ENCODE measurements at places on chromosomes 11 and 22. TPM values are rescaled to one million over a fixed set of nuclear protein-coding genes. Genes with fewer than 3 reads are reported as not detected.

Gene TRIM6
- not detected for polyA plus RNA-seq

Gene P2RY2
- polyA plus RNA-seq = 1.6 TPM

Gene TSSK2
- polyA plus RNA-seq = not detected

GRCh38 chr22:22396741-22397291 is 111.7 kb downstream of the ZNF280B start:
- no peak for DNase-seq

DNA sequence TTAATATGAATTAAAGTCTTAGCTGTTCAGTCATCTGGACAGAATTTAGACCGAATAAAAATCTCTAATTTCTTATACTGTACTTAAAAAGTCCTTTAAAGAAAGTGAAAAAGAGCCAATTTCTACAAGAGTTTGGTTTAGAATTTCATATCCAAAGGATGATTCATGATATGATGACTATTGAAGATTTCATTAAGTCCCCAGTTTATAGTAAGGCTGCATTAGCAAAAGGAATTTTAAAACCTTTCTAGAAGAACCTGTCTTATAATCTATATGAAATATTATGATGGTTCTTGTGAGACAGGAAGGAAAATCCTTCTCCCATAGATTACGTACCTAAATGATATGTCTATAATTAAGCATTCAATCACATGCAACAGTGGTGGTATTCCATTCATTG is 34.8 kb downstream of the TSG101 start:
- no peak for DNase-seq

DNA sequence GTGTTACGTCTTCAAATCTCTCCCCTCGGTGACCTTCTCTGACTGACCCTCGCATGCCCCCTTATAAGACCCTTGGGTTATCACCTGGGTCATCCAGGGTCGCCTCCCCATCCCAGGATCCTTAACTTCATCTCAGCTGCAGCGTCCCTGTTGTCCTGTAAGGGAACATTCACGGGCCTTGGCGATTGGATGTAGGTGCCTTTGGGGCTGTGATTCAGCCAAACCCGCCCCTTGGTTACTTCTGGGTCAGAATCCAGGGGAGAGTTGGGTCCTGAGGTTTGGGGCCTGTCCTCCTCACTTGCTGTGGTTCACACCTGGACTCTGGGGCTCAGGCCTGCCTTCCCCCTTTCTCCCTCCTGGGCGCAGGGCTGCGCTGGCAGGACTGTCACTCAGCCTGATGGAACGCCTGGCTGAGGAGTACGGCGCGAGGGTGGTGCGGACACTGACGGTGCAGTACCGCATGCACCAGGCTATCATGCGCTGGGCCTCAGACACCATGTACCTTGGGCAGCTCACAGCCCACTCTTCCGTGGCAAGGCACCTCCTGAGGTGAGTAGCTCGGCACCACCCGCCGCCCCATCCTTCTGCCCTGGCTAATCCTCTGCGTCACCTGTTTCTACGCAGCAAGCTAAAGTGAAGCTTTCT is 29.4 kb downstream of the IGHMBP2 start:
- no peak for DNase-seq

DNA sequence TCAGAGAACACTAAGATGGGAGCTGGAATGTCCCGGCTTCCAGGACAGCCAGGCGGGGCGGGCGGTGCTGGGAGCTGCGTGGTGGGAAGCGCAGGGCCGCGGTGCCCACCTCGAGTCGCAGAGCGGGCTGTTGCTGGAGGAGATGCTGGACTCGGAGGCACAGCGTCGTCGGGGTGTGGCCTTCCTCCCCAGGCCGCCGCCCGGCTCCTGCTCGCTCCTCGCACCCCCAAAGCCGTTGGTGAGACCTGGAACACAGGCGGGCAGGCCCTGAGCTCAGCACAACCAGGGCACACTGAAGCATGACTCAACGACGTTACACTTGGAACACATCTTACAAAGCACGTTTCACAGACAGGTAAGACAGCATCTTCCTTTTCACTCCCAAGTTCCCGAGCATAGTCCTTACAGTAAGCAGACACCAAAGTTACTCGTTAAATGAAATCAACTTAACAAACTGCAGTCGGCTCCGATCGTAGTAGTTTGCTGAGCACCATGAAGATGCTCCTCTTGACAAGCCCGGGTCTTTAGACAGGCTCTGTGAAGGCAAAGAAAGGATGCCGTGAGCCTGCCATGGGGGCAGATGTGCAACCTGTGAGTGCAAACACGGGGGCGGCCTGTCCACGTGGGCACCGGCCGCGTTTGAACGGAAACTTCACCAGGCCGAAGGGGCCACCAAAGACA is 50.0 kb downstream of the BRD1 start:
- no peak for DNase-seq

DNA sequence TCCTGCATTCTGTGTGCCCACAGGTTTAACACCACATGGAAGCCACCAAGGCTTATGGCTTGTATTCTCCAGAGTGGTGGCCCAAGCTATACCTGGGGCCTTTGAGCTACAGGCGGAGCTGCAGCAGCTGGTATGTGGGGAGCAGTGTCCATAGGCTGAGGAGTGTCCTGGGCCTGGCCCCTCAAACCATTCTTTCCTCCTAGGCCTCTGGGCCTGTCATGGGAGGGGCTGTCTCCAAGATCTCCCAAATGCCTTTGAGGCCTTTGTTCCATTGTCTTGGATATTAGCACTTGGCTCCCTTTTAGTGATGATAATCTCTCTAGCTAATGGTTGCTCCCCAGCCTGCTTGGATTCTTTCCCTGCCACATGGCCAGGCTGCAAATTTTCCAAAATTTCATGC is 6.4 kb upstream of the TBC1D22A start:
- no peak for DNase-seq

DNA sequence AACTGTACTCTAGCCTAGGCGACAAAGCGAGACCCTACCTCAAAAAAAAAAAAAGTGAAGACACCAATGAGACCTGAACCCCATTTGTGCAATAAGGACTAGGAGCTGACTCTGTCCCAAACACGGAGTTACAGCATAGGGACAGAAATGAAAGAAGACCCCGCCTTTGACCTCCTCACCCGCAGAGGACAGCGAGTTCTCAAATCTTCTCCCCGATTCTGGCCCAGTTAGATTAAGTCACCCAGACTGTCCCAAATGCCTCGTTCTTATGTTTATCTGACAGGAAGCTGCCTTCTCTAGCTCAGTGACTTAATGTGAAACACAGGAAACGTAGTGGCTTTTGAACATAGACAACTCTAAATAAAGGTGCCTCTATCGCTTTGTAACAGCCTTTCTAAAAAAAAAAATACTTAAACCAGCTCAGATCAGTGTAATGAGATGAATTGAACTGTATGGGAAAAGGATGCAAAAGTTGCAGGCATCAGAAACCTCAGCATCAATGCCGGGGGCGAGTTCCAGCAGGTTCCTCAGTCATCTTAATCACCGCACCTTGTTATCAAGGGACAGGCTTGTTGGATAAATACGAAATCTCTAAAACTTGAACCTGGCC is 10.6 kb downstream of the MYH9 start:
- DNase-seq = no peak

DNA sequence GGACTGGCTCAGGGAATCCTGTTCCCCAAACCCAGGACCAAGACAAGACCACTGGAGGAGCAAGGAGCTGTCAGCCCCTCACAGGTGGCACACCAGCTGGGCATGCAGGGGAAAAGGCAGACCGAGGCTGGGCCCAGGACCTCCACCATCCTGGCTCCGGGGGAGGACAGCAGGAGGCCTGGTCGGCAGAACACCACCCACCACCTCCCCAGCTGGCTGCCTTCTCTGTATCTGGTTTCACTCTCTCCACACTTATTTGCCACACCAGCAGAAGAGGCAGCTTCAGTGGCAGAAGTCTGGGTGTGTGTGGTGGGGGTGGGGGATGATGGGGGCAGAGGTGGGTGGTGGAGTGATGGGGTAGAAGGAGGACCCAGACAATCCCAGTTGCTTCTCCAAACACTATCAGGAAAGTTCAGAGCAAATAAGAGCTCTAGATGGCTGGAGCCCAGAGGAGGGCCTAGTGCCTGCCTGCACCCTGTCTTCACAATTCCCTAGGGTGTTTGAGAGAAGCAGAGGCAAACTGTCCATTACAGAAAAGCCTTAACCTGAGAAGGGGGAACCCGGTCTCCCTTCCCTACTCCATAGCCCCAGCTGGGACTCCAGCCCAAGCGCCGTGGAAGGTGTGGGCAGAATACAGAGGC is 51.9 kb upstream of the CDON start:
- no peak for DNase-seq

GRCh38 chr11:47056261-47056915 is 119.8 kb downstream of the CSTPP1 start:
- no peak for DNase-seq

DNA sequence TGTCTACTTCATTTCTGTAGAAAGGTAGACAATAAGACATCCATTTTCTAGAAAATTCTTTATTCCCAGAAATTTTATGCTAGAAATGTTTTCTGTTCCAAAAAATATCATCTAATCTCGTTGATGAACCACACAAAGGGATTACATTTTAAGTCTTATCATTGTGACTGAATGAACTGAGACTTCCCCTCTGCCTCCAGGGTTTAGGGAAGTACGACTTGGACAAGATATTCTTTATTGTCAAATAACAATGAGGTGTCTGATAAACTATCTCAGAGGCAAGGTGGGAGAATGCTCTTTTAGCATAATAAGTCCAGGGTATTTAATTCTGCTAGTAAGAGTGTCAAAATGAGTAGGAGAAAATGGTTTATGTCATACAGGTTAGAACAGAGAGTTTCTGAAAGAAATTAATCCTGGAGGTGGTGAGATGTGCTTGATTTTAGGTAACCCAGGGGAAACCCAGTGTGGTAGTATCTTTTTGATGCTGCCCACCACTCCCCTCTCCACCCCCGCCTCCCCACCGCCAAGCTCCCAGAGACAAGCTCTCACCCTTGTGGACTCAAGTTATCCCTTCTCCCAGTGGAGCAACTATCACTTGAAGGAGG is 100.6 kb downstream of the CD44 start:
- no peak for DNase-seq

DNA sequence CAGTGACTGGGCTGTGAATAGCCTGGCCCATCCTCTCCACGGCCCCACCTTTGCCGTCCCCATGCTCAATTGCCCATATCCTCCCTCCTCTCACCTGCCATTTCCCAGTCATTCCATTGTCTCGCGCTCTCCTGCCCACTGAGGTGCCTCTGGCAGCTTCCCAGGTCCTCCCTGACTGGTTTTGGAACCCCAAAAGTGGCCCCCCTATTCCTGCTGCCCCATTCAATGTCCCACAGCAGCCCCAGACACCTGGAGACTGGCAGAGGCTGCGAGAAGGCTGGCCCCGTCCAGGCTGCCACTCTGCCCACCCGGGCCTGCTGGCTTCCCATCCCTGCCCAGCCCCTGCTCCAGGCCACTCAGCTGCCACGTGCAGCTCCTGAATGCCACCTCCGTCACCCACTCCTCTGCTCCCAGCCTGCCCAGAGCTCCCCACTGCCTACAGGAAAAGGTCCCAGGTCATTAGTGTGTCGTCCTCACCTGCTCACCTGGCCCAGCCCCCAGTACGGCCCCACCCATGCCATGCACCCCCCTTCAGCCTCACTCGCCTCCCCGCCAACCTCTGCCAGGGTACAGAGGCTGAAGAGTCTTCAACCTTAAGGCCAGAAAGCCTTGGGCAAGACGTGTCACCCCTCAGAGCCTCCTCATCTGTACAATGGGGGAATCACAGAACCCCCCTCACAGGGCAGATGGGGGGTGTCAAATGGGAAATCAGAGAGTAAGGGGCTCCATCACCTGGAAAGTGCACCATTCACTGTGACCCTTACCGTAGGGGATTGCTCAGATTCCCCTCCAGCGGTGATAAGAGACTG is 37.5 kb downstream of the KCNJ4 start:
- no peak for DNase-seq

GRCh38 chr11:105315287-105315686 is 175.7 kb upstream of the CARD18 start:
- peak; percentile 15 for DNase-seq

GRCh38 chr11:9868641-9869040 is 204.8 kb downstream of the SWAP70 start:
- no peak for DNase-seq

DNA sequence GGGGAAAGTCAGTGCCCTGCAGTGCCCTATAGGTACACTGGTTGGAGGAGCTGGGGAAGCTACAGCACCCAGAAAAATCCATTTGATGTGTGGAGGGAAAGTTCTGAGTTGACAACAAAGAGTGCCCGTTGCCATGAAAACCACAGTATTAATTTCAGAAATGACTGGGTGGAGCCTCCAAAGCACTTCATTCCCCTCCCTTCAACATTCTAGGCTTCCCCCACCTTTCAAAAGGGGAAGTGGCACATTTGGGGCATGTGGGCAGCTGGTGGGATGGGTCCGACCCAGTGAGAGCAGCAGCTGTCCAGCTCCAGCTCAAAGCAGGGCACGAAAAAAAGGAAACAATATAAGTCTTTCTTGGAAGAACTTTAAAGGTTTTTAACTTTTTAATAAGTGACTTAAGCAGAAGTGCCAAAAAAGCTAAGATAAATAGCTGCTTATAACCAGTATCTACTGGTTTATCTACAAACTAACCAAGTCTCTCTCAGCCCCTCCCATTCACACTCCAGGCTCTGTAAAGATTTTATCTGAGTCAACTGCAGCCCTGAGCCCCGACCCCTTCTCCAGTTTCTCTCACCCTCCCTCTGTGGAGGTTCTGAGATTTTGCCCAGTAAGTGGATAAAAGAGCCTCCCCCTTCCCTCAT is 9.0 kb upstream of the AHNAK start:
- no peak for DNase-seq

GRCh38 chr22:36588285-36588684 is 59.3 kb upstream of the EIF3D start:
- no peak for DNase-seq

DNA sequence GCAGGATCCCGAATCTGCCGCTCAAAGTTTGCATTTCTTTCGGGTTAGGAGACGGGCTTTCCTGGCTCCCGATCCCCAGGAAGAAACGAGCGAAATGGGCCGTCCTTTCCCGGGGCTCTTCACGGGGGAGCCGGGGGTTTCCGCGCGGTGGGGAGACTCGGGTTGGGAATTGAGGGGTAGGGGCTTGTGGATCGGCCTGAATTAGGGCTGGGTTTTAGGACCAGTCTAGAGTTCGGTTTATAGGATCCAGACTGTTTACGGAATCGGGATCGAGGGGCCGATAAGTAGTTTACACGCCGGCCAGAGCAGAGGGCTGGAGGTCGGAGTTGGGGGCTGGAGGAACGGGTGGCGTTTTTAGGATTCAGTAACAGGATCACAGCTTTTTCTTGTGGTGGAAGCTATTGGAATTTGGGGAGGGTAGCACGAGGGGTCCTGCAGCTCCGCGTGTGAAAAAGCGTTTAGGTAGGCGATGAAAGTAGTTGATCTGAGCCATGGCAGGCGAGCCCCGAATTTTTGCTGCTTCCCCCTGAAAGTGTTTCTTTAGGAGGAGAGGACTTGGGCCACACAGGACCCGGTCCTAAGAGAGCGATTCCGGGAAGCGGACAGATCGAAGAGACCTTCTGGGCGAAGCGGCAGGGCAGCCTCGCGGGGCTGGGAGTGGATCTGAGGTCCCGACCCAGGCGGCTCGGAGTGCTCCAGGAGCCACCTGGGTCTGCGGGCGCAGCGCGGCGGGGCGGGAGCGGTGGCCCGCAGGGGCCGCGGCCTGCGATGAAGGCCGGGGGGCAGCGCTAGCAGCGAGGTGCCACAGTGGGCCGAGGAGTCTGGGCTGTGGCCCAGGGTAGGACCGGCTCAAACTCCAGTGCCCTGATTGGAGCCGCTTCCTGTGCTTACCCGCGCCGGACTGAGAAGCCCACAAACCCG is 1.6 kb downstream of the PKNOX2 start:
- no peak for DNase-seq

Measured in HepG2 (cell line).